H54 (cell line): ENCODE measurements at places on chromosomes 3 and 15.

- DNase-seq: no peak
Observed at GRCh38 chr3:121481106-121481880, 64.5 kb downstream of the POLQ start.

GRCh38 chr3:166064476-166064875 lies 227.3 kb upstream of the BCHE start:
- no peak for DNase-seq

DNA sequence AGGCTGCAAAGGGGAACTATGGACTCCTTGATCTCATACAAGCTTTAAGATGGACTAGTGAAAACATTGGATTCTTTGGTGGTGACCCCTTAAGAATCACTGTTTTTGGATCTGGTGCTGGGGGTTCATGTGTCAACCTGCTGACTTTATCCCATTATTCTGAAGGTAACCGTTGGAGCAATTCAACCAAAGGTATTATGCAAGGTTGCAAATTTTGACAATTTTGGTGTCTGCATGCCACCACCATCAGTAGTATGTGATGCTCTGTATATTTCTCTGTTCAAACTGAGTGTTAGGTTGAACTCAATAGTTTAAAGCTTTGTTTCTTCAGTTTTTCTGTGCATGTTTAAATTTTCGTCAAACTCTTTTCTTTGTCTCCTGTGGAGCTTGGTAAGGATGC lies 583.8 kb upstream of the NAALADL2 start:
- DNase-seq: no peak

DNA sequence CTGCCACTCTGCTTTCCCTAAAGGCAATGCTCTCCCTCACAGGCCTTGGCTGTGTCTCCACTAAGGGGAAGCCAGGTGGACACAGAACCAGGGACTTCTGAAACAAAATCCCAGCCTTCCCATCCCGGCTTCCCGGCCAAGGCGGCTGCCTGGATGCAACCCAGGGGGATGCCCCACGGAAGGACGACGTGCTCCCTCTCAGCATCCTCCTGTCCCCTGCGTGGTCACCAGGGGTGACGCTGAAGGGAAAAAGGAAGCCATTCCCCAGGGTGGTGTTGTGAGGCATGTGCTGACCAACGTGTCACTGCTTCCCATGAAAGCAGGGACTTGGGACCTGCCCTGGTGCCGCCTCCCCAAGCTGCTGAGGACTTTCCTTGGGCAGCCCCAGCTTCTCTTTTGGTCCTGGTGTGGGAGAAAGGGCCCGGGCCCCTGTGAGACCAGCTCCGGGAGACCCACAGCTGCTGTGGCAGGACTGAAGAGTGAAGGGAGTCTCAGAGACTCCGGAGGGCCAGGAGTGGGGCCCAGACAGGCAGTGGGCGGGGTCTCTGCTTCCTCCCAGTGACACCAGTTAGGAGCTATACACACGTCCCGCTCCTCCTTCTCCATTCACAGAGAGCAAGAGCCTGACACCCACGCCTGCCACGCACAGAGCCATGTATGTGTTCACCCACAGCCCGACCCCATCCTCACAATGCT lies 139.2 kb downstream of the NUP210 start:
- no peak for DNase-seq

GRCh38 chr3:47482366-47482765 lies 6.6 kb upstream of the SCAP start:
- no peak for DNase-seq

GRCh38 chr3:153289334-153289808 lies 127.3 kb downstream of the RAP2B start:
- no peak for DNase-seq

DNA sequence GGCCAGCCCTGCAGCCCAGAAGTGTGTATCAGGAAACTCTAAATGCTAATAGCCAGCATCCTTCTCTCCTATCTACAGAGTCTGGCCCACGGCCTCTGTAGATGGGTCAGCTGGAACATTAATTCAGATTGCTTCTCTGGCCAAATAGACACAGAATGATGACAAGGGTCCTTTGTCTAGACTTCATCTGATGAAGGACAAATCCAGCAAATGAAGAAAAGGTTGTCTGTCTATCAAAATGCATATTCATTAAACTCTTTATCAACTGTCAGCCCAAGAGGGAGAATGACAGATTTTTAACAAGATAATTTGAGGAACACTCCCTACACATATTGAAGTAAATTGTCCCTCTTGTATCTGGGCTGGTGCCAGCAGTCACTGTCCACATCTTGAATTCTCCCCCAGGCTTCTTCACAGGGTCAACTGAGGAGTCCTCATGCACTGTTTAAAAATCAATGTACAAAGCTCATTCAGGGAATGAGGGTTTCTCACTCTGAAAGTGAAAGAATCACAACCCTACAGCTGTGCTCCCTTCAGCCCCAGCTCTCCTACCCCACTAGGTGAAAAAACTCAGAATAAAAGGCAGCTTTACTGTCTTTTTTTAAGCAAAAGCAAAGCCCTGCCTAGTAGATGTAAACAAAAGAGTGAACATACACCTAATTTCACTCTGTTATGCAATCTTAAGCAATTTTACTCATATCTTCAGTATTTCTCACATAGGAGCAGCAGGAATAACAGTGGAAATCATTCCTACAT lies 507.7 kb downstream of the IGSF11 start:
- DNase-seq: no peak

GRCh38 chr3:180619723-180620122 lies 17.8 kb downstream of the TTC14 start:
- no peak for DNase-seq

DNA sequence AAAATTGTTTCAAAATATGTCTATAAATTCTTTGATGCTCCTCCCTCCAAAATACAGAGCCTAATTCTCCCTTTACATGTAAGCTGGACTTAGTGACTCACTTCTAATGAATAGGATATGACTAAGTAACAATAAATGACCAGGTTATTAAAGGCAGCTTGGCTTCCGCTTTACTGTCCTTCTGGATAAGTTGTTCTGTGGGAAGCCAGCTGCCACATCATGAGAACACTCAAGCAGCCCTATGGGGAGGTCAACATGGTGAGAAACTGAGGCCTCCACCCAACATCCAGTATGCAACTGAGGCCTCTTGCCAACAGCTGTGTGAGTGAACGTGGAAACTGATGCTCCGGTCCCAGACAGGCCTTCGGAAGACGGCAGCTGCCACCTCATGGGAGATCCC lies 247.3 kb upstream of the CHRM5 start:
- DNase-seq: no peak

- no peak for DNase-seq
Observed at GRCh38 chr3:40780925-40781406, 256.2 kb downstream of the ZNF621 start.

GRCh38 chr3:135997554-135998320 lies 32.2 kb downstream of the PPP2R3A start:
- DNase-seq: no peak

- DNase-seq: no peak
Observed at GRCh38 chr15:31435261-31435911, 108.8 kb downstream of the KLF13 start.

DNA sequence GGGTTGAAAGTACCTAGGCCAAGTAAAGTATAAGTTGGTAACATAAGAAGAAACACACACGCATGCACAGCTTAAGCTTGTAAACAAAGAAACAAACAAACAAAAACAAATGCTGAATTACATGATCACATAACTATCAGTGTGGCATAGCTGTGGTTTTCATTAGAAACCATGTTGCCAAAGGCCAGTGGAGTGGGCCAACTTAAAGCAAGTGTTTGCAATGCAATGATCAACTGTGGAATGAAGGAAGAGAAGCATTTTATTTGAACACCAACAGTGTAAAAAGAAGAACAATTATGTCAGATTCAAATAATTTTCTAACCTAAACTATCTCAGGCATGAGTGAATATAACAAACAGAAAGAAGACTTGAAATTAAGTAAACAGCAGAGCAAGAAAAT lies 199.4 kb upstream of the STRIT1 start:
- no peak for DNase-seq

GRCh38 chr3:181695661-181696491 lies 15.8 kb upstream of the SOX2 start:
- no peak for DNase-seq

DNA sequence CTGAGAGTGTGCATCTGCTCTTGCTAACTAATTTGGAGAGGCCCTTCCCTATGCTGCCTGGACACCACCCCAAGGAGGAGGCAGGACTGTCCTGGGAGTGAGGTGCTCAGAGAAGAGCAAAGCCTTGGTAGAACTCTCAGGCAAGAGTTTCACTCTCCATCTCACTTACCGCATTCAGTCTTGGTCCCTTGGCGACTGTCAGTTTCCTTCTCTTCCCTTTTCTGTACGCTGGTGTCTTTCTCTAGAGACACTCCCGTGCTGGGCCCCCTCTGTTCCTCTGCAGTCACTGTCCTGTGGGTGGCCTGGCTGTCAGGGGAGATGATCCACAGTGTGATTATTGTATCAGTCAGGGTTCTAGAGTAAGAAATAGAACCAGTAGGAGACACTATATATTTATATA lies 44.0 kb downstream of the IDH2 start:
- no peak for DNase-seq

DNA sequence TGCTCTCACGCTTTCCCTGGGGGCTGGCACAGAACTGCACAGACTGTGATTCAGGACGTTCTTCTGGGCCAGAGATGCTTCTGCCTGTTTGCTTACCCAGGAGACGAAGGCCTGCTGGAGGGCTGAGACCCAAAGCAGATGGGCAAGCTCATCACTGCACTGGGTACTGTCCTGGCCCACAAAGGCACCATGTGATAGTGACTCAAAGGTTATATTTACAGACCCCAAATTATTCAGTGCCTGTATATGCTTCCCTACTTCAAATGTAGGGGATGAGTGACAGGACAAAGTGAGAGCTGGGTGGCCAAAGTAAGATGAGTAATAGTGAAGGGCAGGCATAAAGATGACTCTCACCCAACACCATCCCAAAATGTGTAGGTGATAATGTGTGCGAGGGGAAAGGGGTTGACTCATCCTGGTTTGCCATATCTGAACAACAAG lies 127.4 kb downstream of the WDR76 start:
- no peak for DNase-seq

DNA sequence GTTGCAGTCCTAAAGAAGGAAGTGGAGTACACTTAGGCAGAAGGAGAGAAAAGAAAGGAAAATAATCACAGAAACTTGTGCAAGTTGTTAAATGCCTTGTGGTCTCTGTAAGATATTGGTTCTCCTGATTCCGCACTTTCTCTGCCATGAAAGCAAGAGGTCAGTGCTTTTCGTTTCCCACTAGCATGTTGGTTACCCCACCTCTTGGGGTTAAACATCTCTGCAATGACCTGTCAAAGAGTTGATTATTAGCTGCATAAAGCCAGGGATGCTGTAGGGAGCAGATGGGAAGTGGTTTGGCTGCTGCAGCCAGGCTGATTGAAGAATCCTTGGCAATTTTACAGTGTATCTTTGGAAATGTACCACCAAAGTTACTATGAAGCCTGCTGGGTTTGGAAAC lies 33.3 kb downstream of the ZNF609 start:
- DNase-seq: no peak

- no peak for DNase-seq
Observed at GRCh38 chr3:73503781-73504180, 121.0 kb downstream of the PDZRN3 start.

GRCh38 chr3:60339304-60339703 lies 911.9 kb downstream of the FHIT start:
- no peak for DNase-seq

GRCh38 chr3:128823008-128823407 lies 56.4 kb upstream of the ACAD9 start:
- DNase-seq: no peak

DNA sequence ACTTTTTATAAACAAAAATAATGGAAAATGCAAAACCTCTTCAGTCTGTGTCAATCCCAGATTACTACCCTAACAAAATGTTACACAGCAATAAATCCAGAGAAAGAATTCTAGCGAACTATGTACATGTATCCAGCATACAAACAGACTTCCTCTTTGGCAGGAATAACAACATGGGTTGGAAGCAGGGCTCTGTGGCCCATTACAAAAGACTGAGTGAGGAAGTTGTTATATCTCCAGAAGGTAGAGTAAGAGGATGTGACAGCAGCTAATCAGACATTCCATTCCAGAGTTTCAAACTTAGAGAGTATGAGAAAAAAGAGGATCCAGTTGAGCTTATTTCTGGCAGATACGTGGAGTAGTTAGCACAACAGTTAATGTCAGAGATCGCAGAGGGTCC lies 294.0 kb upstream of the PLSCR5 start:
- no peak for DNase-seq

- DNase-seq: no peak
Observed at GRCh38 chr3:69012100-69012799, 1.2 kb downstream of the EOGT start.

DNA sequence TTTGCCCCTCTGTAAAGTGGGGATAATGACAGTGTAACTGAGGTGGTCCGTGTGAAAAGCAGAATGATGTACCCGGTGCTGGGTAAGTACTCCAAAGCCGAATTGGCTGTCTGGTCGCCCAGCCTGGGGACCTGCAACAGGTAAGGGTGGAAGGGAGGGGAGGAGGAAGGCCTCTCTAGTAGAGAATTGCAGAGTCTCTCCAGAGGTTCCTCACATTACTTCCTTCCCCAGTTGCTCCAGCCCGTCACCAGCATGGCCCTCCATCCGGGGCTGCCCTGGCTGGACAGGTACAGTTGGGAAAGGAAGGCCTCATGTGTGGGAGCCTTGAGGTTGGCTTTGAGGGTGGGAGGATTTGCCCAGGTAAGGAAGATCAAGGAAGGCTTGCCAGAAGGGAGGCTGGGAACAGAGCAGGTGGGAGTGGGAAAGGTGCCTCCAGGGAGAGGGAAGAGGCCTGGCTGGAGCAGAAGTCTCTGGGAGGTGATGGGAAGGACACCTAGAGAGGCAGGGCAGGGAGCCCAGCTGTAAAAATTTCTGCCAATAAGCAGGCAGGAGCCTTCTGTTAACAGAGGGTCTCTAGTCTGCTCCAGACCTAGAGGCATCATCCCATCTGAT lies 1.7 kb upstream of the PSTPIP1 start:
- DNase-seq: no peak

- DNase-seq: peak; percentile 27
Observed at GRCh38 chr15:66946578-66947164, 118.7 kb upstream of the SMAD3 start.

GRCh38 chr15:91346259-91346658 lies 246.2 kb downstream of the SV2B start:
- DNase-seq: no peak

- DNase-seq: peak; percentile 86
Observed at GRCh38 chr3:14410503-14411165, 8.2 kb downstream of the SLC6A6 start.

- DNase-seq: no peak
Observed at GRCh38 chr15:41683955-41684354, 23.8 kb downstream of the MGA start.

- DNase-seq: peak; percentile 42
Observed at GRCh38 chr3:11558002-11558401, 85.7 kb downstream of the VGLL4 start.

GRCh38 chr3:32366638-32367397 lies 24.8 kb upstream of the CMTM7 start:
- DNase-seq: no peak

DNA sequence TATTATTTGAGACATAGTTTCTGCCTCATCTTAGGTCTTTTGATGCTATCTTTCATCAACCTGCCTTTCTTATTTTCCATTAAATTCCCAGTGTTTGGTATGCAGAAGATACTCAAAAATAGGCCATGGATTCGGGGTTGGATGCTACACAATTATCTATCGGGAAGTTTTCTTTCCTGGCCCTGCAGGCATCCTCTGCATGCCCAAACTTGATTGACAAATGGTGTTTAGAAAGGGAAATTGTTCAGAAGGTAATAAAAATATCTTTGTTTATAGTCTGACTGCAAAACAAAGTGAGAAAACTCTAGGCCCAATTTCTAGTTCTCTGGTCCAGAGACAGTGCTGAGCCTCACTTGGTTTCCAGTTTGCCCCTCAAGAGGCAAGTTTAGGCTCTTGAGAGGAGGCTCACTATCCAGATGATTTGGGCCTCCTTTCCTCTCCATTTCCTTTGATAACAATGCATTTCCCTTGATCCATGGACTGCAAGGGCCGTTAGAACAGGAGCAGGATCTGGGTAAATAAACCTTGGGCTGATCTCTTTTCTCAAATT lies 157.1 kb upstream of the DPH6 start:
- no peak for DNase-seq
